ENCODE measurements at places on chromosomes 1 and 21. TPM values are rescaled to one million over a fixed set of nuclear protein-coding genes. Genes with fewer than 3 reads are reported as not detected.

DNA sequence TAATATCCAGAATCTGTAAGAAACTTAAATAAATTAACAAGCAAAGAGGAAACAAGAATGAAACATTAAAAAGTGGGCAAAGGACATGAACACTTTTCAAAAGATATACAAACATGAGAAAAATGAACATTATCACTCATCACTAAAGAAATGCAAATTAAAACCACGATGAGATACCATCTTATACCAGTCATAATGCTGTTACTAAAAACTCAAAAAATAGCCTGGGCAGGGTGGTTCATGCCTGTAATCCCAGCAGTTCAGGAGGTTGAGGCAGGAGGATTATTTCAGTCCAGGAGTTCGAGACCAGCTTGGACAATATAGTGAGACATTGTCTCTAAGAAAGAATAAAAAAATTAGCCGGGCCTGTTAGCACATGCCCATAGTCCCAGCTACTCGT, 6.1 kb downstream of the ZNF124 start:
- no peak for DNase-seq

DNA sequence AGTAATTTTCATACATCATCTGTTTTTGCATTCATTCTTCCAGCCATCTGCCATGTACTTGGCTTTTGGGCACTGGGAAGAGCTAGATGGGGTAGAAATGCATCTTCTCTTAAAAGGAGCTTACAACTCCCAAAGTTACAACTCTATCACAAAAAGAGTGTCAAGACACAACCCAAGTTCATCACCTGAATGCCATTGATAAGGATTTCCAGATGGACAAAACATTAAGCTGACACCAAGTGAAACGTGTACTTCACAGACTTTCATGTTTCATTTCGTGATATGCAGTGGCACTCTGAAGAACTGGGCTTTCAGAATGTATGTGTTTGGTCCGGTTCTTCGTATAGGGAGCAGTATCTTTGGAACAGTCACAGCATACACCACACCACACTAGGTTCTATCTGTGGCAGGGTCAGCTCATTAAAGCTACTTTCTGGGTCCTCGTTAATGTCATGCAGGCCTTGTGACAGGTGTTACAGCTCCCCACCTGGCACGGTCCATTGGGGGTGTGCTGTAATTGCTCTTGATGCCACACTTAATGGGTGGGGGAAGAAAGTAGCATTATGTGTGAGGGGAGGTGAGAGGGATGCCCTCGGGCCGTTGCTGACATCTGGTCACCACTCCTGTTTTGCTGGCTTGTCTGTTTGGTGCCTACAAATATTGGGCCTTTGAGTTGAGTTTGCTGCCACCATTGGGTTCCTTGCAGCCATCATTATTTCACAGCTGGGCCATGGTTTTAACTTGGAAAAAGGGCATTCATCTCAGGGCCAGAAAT, 164.9 kb downstream of the NFIA start:
- DNase-seq: no peak

GRCh38 chr1:222037720-222038119, 295.8 kb upstream of the DUSP10 start:
- DNase-seq: no peak

DNA sequence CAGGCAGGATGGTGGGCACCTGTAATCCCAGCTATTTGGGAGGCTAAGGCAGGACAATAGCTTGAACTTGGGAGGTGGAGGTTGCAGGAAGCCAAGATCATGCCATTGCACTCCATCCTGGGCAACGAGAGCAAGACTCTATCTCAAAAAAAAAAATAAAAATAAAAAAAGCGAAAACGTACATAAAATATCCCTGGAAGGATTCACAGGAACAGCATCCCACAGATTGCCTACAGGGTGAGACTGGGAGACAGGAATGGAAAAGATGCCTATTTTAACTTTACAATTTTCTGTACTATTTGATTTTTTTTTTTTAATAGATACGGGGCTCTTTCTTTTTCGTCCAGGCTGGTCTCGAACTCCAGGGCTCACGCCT, 604 bp upstream of the NBPF3 start:
- DNase-seq: no peak

GRCh38 chr1:246583448-246584185, 17.4 kb downstream of the CNST start:
- DNase-seq: no peak

DNA sequence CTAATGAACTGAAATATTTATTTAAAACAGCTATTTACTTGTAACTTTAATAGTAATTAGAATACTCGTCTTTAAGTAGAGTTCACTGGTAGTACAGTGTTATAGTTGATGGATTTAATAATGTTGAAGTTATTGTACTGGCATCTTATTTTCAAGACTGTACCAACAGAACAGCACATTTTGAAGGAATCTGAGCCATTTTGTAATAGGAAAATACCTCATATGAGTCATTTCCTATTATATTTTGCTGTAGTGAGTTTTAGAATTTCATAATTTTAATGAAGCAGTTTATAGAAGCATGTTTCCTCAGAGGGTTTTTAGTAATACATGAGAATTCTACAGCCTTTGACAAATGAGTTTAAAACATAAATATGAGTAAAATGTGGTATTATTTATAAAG, 258.3 kb downstream of the OLFM3 start:
- no peak for DNase-seq

- DNase-seq: no peak
These were observed 7.4 kb upstream of the MGST3 start for GRCh38 chr1:165623624-165624023.

The ATP1A4 gene
- total RNA-seq: 0.17 TPM

The C1QTNF12 gene
- total RNA-seq: 0.28 TPM

DNA sequence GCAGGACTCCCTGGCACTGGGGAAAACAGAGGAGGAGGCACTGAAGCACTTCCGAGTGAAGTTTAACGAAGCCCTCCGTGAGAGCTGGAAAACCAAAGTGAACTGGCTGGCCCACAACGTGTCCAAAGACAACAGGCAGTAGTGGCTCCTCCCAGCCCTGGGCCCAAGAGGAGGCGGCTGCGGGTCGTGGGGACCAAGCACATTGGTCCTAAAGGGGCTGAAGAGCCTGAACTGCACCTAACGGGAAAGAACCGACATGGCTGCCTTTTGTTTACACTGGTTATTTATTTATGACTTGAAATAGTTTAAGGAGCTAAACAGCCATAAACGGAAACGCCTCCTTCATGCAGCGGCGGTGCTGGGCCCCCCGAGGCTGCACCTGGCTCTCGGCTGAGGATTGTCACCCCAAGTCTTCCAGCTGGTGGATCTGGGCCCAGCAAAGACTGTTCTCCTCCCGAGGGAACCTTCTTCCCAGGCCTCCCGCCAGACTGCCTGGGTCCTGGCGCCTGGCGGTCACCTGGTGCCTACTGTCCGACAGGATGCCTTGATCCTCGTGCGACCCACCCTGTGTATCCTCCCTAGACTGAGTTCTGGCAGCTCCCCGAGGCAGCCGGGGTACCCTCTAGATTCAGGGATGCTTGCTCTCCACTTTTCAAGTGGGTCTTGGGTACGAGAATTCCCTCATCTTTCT, 75.5 kb downstream of the PIK3CD start:
- no peak for DNase-seq

The JAM2 gene
- 1.9 TPM for total RNA-seq

GRCh38 chr1:202632241-202632640, 78.0 kb downstream of the SYT2 start:
- no peak for DNase-seq

- DNase-seq: no peak
These were observed 16.4 kb downstream of the RSPH1 start for GRCh38 chr21:42479582-42479981.

Measured in neural progenitor cell (in vitro differentiated cells).